PC-9 (cell line): ENCODE measurements at places on chromosomes 12 and 14.

- no peak for DNase-seq
These were observed 139.2 kb downstream of the DUSP6 start for GRCh38 chr12:89213139-89213538.

- no peak for DNase-seq
These were observed 6.4 kb downstream of the TRIP11 start for GRCh38 chr14:92033433-92033832.

DNA sequence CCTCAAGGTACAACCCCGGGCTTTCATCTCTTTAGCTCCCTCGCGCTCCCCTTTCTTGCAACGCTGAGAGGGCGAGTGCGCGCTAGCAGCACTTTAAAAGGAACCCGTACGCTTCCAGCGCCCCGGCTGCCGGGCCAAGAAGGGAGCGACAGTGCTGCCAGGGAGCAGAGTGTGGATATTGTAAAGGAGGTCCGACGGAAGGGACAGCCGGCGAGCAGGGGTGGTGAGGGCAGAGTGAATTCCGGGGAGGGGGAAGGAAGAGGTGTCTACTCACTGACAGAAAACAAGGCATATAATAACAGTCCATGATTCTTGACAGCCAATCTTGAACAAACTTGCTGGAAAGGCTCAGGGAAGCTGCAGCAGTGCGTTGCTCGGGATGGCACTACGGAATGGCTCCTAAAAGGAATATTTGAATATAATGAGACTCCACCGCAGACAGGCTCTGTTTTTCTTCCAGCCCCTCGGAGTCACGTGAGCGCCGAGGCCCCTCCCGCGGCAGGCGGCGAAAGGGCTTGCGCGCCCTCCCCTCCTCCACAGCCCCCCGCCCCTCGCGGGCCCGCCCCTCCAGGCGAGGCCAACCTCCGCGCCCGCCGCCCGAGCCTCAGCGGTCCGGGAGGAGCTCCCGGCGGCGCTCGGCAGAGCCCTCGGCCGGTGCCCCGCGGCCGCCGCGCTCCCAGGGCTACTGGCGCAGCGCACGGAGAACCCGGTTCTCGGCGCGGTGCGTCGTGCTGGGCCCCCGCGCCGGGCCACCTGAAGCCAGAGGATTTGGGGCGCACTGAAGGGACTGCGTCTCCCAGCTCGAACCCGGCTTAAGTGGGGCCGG, 3.4 kb downstream of the BMP4 start:
- peak; percentile 80 for DNase-seq

DNA sequence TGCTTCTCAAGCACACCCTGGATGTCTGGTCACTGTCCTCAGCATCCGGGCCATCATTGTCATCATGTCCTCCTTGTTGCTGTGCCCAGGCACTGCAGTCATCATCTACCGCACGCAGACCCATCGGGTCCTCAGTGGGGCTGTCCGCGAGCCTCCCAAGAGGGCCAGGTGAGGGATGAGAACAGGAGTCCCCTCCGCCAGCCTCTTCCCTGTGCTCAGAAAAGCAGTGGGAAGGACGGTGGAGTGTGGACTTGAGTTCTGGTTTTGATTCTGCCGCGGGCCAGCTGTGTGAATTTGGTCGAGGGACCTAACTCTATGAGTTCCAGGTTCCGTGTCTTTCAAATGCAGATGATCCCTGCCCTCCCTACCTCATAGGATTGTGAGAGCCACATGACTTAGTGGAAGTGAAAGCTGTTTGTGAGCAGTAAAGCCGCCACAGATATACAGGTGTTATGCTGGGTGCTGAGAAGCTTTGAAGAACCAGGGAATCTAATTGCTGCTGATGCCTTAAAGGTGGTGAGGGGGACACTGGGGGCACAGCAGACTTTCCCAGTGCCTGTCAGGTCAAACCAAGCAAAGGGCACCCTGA, 122.9 kb upstream of the RAP1B start:
- no peak for DNase-seq

- DNase-seq: peak; percentile 9
These were observed 47.7 kb upstream of the ERGIC2 start for GRCh38 chr12:29428633-29429032.

DNA sequence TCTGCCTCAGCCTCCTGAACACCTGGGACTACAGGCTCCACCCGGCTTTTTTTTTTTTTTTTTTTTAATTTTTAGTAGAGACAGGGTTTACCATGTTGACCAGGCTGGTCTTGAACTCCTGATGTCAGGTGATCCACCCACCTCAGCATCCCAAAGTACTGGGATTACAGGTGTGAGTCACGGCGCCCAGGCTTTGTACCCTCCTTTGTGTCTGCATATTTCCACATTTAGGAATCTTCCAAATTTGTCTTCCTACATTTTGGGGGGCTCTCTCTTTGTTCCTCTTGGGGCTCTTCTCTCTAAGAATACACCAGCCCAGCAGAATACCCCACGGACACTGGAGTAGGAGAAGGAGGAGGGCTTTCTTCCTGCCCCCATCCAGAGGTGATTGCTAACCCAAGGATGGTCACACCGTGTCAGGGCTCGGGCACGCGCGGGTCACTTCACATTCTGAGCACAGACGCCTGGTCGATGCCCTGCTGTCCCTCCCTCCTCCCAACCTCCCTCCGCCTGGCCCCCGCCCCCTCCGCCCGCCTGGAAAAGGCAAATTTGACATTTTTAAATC, 2.1 kb upstream of the DNAJC22 start:
- DNase-seq: no peak
